ENCODE measurements at places on chromosomes 7 and 10.

GRCh38 chr10:12299222-12299965, 50.0 kb upstream of the CAMK1D start:
- DNase-seq: no peak

DNA sequence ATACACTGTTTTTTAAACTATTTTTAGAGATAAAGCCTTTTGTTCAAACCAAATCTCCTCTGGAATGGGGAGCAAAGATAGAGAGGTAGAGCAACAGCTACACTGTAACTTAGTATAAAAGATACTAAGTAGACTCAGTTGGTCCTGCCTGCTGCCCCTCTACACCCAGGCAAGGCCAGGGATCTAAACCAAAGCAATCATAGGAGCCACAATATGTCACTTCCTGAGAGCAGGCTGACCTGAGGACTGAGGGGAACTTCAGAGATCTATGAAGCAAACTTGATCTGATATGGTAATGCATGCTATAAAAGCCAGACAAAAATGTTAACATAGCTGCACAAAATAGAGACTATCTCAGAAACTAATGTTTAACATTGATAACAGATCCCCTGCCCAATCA, 7.0 kb upstream of the TRDMT1 start:
- DNase-seq: no peak

GRCh38 chr7:39451901-39452300, 114.3 kb upstream of the YAE1 start:
- no peak for DNase-seq

DNA sequence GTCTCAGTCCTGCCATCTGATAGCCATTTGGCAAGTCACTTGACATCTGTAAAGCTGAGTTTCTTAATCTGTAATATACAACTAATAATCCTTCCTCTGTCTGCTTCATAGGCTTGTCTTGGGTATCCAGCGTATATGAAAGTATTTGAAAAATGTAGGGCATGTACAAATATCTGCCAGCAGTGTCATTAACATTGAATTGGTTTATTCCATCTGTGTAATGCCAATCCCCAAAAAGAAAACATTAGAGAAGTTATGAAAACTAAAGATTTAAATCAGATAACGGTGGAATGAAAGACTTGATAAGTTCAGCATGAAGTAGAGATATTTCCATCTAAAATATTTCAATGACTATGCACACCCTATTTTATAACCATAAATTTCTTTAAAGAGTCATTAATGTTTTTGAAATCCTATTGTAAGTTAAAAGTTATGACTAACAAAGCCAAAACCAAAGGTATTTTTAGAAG, 9.8 kb upstream of the RTKN2 start:
- no peak for DNase-seq

DNA sequence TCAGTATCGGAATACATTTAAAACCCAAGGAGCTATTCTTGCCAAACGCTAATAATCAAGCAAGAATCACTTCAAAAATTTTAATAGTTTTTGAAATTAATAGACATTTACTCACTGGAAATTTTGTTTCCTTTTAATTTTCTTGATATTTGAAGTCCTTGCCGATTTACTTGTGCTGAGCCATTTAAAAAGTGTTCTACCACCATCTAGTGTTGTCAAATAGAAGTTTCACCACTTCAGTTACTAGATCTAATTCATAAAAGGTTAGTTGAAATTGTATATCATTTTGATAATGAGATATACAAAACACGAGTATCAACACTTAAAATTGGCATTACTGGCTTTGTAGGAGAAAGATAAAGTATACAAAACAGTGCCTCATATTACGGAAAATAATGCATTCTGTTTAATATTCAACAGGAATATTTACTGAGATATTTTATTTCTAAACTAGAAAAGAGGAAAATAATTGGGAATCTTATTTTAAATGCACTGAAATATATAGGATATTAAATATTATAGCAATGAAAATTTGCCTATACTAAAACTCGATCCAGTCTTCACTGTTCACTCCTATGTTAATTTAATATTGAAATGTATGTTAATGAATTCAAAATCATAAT, 664.8 kb upstream of the SEMA3D start:
- peak; percentile 39 for DNase-seq

- DNase-seq: no peak
Observed at GRCh38 chr7:107469929-107470328, at the start of gene GPR22. TSS of gene GPR22 (plus strand) at chr7:107470057. CDS start at chr7:107474061, 4,004 bp downstream.

GRCh38 chr7:15560968-15561367, 847 bp downstream of the AGMO start:
- DNase-seq: no peak

GRCh38 chr10:63553031-63553430, 31.8 kb downstream of the REEP3 start:
- no peak for DNase-seq

DNA sequence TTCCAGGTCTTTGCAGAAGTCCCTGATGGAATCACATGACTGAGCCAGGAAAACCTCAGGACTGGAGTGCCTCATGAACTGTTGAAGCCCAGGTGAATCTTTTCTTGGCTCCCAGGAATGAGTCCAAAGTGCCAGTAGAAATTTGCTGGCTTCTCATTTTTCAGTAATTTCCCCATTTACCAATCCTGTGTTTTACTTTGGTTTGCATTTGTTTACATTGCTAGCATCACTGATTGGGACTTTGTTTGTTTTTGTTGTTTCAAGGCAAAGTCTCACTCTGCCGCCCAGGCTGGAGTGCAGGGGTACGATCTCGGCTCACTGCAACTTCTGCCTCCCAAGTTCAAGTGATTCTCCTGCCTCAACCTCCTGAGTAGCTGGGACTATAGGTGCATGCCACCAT, 1.6 kb upstream of the ZNF12 start:
- no peak for DNase-seq

DNA sequence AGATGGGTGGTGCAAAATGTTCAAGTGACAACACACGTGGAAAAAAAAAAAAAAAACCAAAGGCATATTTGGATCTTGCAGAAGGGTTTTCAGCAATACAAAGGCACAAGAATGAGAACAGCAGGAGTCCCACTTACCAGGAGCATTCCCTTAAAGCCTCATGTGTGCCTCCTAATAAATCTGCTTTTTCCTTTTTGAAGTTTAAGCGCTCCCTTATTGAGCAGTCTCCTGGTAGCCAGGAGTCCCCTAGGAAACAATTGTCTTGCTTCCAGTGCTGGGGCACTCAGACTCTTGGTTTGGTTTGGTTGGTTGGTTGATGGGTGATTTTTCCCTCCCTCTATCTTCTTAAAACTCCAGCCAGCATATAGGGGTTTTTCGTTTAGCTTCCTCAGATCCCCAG, 321.8 kb upstream of the NFE2L3 start:
- DNase-seq: no peak

DNA sequence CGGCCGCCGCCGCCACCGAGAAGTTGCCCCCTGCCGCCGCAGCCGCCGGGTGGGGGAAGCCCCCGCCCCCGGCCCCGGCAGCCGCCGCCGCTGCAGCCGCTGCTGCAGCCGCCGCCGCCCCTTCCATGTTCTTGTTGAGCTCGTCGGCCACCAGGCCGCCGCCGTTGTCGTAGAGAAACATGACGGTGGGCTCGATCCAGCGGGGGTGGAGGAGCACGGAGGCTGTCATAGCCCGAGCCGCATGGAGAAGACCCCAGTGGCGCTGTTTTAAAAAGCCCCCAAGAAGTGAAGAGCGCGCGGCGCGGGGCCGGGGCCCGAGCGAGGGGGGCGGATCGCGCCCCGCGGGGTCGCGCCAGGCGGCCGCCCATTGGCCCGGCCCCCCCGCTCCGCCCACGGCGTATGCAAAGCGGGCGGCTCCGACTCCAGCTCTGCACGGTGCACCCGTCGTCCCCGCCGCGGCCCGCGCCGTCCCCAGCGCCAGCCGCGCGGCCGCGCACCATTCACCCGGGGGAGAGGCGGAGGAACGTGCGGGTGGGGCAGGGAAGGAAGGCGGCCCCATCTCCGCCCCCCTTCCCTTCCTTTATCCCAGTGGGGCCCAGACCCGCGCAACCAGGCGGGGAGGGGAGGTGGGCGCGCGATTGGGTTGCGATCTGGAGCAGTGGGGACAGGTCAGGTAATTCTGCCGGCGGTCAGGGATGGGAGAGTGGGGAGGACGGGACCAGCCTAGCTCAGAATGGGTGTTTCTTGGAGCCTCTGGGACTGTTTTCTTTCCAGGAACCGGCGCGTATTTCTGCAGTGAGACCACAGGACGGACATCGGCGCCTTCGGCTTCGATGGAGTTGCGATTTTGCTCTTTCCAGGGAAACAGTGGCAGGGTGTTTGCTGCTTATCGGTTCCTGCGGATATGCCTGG, at the start of gene HOXA13:
HOXA13 (minus strand) TSS at position 243 of the 912 bp plus-strand sequence; CDS start at position 229, 14 bp downstream.
- DNase-seq: no peak

DNA sequence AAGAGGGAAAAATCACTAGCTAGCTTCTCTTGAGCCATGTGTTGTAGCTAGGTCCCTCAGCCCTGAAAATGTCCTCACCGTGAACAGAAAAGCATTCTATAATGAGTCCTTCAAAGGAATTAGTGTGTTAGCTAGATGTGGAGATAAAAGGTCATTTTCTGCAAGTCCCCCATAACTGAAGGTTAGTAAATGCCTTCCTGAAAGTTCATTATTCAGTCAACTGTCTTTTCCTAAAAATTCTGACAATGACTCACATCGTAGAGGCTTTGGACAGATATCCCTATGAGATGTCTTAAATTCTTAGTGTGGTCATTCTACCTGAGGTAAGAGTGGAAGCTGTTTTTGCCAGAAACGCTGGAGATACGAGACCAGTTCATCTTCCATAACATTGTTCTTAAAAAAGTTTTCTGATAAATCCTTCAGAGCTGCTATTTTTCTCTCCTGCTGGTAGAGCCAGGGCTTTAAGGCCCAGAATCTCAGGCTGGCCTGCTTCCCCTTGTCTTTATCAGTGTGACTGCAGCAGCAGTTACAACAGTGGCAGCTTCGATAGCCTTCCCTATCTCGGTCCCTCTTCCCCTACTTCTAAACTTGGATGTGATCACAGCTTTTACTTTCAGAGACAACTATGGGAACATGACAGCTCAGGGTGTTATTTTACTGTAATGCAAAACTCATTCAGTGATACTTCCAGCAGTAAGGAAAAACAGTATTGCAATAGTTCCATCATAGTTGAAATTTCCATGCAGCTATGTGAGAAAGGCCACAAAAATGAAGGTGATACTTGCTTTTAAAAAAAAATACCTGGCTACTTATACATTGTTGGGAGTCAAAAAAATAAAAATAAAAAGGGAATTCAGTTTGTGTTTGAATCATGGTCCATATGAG, 37.3 kb upstream of the PRKAR2B start:
- no peak for DNase-seq

GRCh38 chr10:111113238-111113960, 36.6 kb downstream of the ADRA2A start:
- DNase-seq: no peak

- no peak for DNase-seq
Observed at GRCh38 chr10:44659320-44659719, 251.8 kb upstream of the TMEM72 start.

GRCh38 chr7:87047-87446, 105.3 kb upstream of the FAM20C start:
- DNase-seq: no peak

DNA sequence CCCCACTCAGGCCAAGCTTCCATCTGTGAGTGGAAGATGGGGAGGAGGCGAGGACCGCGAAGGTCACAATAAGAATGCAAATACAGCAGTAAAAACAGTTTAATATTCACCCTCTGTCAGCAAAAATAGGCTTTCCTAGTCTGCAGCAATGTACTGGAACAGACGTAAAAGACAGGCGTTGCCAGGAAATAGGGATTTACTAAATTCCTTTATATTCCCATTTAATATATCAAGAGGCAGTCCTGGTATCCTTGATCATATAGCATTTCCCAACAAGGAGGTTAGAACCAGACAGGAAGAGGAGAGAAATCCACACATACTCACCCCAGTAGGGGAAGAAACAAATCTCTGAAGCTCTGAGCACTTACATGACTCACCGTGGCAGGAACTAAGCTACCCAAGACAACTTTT, 1054.9 kb upstream of the C7orf33 start:
- DNase-seq: no peak

DNA sequence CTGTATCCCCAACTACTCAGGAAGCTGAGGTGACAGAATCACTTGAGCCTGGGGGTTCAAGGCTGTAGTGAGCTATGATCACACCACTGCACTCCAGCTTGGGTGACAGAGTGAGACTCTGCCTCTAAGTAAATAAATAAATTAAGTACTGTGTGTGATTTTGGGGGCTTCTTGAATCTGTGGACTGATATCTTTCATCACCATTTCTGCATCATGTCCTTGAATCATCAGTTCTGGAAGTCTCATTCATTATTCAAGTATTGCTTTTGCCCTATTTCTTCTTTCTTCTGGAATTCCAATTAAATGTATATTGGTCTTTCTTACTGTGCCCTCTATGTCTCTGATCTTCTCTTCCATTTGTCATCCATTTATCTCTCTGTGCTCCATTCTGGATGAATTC, 46.7 kb upstream of the OPN4 start:
- DNase-seq: no peak

DNA sequence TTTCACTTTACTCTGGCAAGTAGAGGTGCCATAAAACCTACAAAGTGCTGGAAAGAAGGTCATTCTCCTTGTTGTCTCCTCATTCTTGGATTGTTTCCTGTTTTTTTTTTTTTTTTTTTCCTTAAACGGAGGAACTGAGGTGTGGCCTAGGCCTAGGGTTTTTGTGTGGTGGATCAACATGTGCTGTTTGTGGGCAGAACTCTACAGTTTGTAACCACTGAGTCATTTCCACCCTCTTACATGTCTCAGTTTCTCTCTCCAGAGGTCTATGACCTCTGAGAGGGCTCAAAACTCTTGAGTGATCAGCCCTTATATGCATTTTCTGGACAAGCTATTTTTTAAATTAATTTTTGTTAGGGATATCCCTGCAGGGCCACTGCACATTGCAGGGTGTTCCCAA, 296.0 kb downstream of the PPP1R3A start:
- DNase-seq: peak; percentile 8

DNA sequence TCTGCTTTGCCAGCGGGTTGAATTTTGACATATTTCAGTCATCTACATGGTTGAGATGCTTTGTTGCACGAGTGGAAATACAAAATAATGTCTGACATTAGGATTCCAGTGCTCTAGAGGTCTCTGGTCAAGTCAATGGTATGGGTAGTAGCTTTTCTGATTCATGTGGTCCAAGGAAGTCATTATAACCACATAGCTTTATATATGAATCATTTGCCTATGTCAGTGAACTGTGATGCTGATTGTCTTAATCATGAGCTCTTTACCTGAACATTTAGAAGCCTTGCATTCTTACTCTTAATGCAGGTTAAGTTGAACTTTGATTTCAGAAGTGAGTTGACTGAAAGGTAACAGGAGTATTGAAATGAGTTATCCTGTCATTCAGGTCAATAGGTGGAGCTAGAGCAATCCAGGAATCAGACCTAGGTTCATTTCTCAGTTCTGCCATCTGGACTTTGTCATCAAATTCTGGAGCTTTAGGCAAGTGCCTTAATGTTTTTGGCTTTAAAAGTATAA, 3.3 kb downstream of the MAPK8 start:
- DNase-seq: peak; percentile 54

GRCh38 chr7:96118449-96119001, 203.4 kb downstream of the SLC25A13 start:
- no peak for DNase-seq

DNA sequence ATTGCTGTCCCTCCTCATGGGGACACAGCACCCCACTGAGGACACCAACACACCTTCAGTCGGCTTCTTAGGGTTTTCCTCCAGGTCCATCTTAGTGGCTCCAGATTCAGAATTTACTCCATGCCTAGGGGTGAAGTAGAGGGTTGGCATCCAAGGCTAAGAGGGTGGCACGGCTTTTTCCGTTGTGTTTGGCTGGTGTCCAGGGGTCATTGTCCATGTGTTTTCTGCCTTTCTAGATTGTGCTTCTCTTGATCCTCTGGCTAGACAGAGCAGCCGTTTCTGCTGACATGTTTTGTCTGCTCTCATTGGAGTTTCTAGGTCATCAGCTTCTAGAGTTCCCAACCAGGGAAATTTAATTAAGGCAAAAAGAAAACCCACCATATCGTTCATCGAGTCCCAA, 291.6 kb upstream of the CELF2 start:
- no peak for DNase-seq

- peak; percentile 19 for DNase-seq
Observed at GRCh38 chr10:110643653-110644597, at the start of gene RBM20. TSS of gene RBM20 (plus strand) at chr10:110644336. CDS start at chr10:110644455, 119 bp downstream.

Data from GM12865 (cell line).